Type B pancreatic cell (in vitro differentiated cells): ENCODE measurements at places on chromosomes 3 and 15. TPM values are rescaled to one million over a fixed set of nuclear protein-coding genes. Genes with fewer than 3 reads are reported as not detected.

Gene DCBLD2
- total RNA-seq, result 29.2 and 51.2 TPM in 2 replicates

Gene GABRA5
- 0.67 and 3.1 TPM in 2 replicates for total RNA-seq

Gene PLSCR5
- total RNA-seq, result 0.24 TPM in 1 of 2 replicates, not detected in the other

Gene ITIH4
- total RNA-seq, result 4.1 and 14.0 TPM in 2 replicates

Gene RAP2B
- 16.5 and 33.1 TPM in 2 replicates for total RNA-seq

- peaks cover 6% of the 10 kb centered on the region for H3K36me3 ChIP-seq
- no peaks in the 10 kb centered on the region for H3K27me3 ChIP-seq
- no peak overlapping the region for H3K27ac ChIP-seq
Measured at GRCh38 chr3:71689291-71689690, 35.9 kb downstream of the EIF4E3 start.

DNA sequence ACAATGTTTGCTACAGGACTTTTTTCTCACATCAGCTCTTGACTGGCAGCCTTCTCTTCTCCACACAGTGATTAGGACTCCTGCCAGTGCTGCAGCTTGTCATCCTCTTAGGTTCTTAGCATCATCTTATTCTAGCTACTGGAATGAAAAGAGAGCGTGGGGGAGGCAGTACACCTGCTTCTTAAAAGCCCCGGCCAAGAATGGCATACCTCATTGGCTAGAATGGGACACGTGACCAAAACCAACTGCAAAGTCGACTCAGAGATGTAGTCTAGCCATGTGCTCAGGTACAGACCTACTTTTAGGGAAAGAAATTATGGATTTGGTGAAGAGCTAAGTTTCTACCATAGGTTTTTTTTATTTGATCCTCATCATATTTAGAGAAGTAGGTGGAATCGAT is 44.1 kb downstream of the RARB start:
- H3K36me3 ChIP-seq, result no peaks in the 10 kb centered on the region
- no peak for DNase-seq
- no peak overlapping the region for H3K27ac ChIP-seq
- H3K4me1 ChIP-seq, result peaks cover 54% of the 10 kb centered on the region
- no peaks in the 10 kb centered on the region for H3K27me3 ChIP-seq

- DNase-seq, result no peak
- no peak overlapping the region for H3K4me3 ChIP-seq
- H3K4me1 ChIP-seq, result peaks cover 8% of the 10 kb centered on the region
- H3K27ac ChIP-seq, result no peak overlapping the region
- no peaks in the 10 kb centered on the region for H3K36me3 ChIP-seq
Measured at GRCh38 chr3:126372413-126373145, 15.4 kb upstream of the KLF15 start.

GRCh38 chr15:92033314-92033713 is 179.8 kb downstream of the SLCO3A1 start:
- H3K36me3 ChIP-seq, result no peaks in the 10 kb centered on the region
- peaks cover 3% of the 10 kb centered on the region for H3K27me3 ChIP-seq

DNA sequence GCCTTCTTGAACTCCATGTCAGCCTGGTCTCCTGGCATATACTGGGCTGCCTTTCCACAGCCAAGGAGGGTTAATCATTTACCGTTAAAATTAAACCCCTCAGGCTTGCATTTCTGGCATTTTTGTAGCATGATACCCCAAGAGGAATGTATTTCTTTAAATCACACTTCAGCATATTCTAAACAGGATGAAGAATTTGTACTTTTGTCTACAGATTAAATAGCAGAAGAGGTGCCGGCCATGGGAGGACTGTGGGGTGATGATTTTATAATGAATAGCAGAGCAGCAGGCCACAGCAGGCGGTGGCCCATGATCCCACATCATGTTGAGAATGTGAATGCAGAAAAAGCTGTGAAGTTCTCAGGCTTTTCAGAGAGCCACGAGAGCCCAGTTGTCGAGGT is 90.2 kb downstream of the ARNT2 start:
- H3K36me3 ChIP-seq, result peaks cover 15% of the 10 kb centered on the region
- no peak for DNase-seq
- peak overlapping the region; percentile 4 for H3K27ac ChIP-seq
- peaks cover 25% of the 10 kb centered on the region for H3K4me1 ChIP-seq

- no peak overlapping the region for H3K4me3 ChIP-seq
- no peak for DNase-seq
- peaks cover 3% of the 10 kb centered on the region for H3K36me3 ChIP-seq
- H3K4me1 ChIP-seq, result peaks cover 40% of the 10 kb centered on the region
Measured at GRCh38 chr3:188345223-188345622, 191.3 kb downstream of the LPP start.

- H3K36me3 ChIP-seq, result peaks cover 19% of the 10 kb centered on the region
- no peaks in the 10 kb centered on the region for H3K27me3 ChIP-seq
- no peak overlapping the region for H3K4me3 ChIP-seq
- peaks cover 17% of the 10 kb centered on the region for H3K4me1 ChIP-seq
Measured at GRCh38 chr15:79858469-79858868, 38.3 kb downstream of the MTHFS start.

DNA sequence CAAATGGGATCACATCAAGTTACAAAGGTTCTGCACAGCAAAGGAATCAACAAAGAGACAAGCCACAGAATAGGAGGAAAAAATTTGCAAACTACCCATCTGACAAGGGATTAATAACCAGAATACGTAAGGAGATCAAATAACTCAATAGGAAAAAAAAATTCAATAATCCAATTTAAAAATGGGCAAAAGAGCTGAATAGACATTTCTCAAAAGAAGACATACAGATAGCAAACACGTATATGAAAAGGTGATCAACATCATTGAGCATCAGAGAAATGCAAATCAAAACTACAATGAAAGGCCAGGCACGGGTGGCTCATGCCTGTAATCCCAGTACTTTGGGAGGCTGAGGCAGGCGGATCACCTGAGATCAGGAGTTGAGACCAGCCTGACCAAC is 23.5 kb upstream of the CPEB1 start:
- DNase-seq, result no peak
- no peak overlapping the region for H3K27ac ChIP-seq
- no peaks in the 10 kb centered on the region for H3K36me3 ChIP-seq
- H3K27me3 ChIP-seq, result peaks cover 21% of the 10 kb centered on the region

- H3K27ac ChIP-seq, result peak overlapping the region; percentile 44
- H3K4me3 ChIP-seq, result peak overlapping the region; percentile 93
- H3K4me1 ChIP-seq, result peaks cover 55% of the 10 kb centered on the region
- no peak for DNase-seq
- H3K27me3 ChIP-seq, result peaks cover 21% of the 10 kb centered on the region
Measured at GRCh38 chr3:73622091-73622805, 2.5 kb downstream of the PDZRN3 start.

- peaks cover 24% of the 10 kb centered on the region for H3K4me1 ChIP-seq
- no peak overlapping the region for H3K27ac ChIP-seq
- no peaks in the 10 kb centered on the region for H3K27me3 ChIP-seq
- peaks cover 10% of the 10 kb centered on the region for H3K36me3 ChIP-seq
Measured at GRCh38 chr3:195263193-195263924, 7.6 kb downstream of the XXYLT1 start.

DNA sequence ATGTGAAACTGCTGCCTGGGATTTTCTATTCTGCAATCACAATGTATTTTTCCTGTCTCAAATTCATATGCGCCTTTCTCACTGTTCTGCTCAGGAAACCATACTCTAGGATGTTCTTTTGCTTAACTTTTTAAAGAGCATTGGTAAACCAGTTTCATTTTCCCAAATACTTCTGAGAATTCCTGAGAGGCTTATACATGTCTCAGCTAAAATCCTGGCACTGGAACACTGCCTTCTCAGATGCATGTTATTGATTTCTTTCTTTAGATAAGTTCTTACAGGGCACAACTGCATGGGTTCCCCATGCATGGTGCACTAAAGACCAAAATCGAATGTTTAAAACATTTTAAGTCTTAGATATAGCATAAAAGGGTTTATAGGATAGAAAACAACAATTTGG is 178.3 kb upstream of the PLSCR5 start:
- H3K4me1 ChIP-seq, result no peaks in the 10 kb centered on the region
- H3K27me3 ChIP-seq, result peaks cover 2% of the 10 kb centered on the region
- no peak for DNase-seq
- no peak overlapping the region for H3K27ac ChIP-seq
- H3K4me3 ChIP-seq, result no peak overlapping the region
- H3K36me3 ChIP-seq, result no peaks in the 10 kb centered on the region

- DNase-seq, result no peak
- H3K4me1 ChIP-seq, result peaks cover 21% of the 10 kb centered on the region
- H3K27ac ChIP-seq, result peak overlapping the region; percentile 66
- H3K4me3 ChIP-seq, result peak overlapping the region; percentile 9
Measured at GRCh38 chr15:82535566-82536408, 4.5 kb downstream of the RPS17 start.

DNA sequence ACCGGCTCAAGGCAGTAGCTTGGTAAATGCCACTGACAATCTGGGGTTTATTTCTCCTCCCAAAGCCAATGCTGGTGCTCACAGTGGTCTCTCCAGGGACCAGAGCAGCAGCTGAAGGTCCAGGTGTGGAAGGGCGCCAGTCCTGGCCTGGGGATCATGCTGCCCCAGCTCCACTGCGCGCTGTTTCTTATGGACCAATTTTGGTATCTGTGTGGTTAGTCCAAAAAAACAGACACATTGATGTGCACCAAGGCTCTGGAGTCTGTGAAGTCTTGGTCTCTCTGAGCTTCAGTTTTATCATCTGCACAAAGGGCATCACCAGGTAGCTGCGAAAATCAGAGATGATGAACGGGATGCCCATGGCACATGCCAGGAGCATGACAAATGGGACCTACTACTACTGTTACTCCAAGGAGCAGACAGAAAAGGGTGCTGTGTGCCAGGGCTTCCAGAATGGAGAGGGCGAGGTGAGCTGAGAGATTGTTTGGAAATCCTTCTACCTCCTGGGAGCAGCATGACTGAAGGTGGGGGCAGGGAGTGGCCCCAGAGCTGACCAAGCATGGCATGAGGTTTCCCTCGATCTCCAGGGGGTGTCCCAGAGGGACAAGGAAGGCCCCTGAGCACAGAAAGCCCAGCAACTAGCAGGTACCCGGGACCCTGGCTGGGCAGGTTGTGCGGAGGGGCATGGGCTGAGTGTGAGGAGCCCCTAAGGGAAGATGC is 134.3 kb upstream of the PRR20G start:
- peaks cover 15% of the 10 kb centered on the region for H3K4me1 ChIP-seq
- DNase-seq, result no peak
- no peak overlapping the region for H3K27ac ChIP-seq
- no peak overlapping the region for H3K4me3 ChIP-seq
- no peaks in the 10 kb centered on the region for H3K36me3 ChIP-seq

DNA sequence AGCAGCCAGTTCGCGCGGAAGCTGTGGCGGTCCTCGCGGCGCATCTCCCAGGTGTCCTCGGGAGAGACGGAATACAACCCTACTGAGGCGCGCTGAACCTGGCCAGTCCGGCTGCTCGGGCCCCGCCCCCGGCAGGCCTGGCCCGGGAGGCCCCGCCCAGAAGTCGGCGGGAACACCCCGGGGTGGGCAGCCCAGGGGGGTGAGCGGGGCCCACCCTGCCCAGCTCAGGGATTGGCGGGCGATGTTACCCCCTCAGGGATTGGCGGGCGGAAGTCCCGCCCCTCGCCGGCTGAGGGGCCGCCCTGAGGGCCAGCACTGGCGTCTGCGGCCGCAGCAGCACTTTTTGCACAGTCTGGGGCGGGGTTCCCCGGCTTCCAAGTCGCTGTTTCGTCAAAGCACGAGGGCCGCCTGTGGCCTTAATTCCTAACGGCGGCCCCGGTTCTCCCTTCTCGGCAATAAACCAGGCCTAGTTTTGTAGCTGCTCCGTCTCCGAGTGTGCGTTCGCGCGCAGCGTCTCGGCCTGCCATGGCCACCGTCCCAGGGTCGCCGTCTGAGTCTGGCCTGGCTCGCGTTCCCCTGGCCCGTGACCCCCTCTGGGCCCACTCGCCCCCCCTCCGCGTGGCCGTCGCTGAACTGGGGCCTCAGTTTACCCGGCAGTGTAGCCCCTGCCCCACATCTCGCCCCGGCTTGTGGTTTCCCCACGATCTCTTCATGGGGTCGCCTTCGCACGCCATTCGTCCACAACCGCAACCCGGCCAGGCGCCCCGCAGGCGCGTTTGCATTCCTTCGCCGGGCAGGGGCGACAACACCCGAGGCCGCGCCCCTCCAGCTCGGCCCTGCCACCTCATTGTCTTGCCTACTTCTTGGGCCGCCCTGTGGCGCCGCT is 30.0 kb downstream of the NBEAL2 start:
- H3K4me3 ChIP-seq, result peak overlapping the region; percentile 82
- H3K27ac ChIP-seq, result peak overlapping the region; percentile 93
- peak; percentile 93 for DNase-seq
- no peaks in the 10 kb centered on the region for H3K27me3 ChIP-seq

GRCh38 chr15:87369269-87369668 is 887.3 kb downstream of the NTRK3 start:
- no peak overlapping the region for H3K27ac ChIP-seq
- H3K36me3 ChIP-seq, result no peaks in the 10 kb centered on the region
- H3K4me1 ChIP-seq, result no peaks in the 10 kb centered on the region
- H3K4me3 ChIP-seq, result no peak overlapping the region

DNA sequence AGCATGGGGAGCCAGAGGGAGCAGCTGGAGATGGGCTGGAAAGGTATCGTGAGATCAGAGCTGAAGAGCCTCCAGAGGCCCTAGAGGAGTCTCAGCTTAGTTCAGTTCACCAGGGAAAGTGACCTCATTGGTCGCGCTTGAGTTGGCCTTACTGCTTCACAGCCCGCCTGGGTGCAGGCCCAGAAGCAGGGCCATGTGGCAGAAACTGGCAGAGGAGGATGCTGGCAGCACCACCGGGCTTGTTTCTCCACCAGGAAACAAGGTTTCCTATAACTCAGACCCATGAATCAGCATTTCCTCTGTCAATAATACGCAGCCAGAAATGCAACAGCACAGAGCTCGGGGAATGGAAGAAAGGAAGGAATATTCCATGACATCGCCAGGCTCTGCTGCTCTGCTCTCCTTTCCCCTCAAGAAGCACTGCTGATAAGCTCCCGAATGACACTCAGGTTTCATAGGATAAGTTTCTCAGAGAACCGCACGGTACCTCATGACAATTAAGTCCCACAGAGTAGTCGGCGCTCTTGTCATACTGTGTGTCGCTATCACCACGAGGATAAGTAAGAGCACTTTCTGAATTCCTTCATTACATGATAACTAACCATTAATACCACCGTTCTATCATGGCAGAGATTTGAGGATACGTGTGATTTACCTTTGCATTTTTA is 147.1 kb upstream of the LPP start:
- peaks cover 3% of the 10 kb centered on the region for H3K36me3 ChIP-seq
- H3K4me3 ChIP-seq, result no peak overlapping the region
- DNase-seq, result no peak
- H3K4me1 ChIP-seq, result peaks cover 19% of the 10 kb centered on the region

GRCh38 chr3:8001307-8001706 is 500.3 kb upstream of the LMCD1 start:
- no peaks in the 10 kb centered on the region for H3K36me3 ChIP-seq
- no peak overlapping the region for H3K4me3 ChIP-seq
- peaks cover 18% of the 10 kb centered on the region for H3K4me1 ChIP-seq
- peaks cover 6% of the 10 kb centered on the region for H3K27me3 ChIP-seq

- H3K27ac ChIP-seq, result no peak overlapping the region
- no peaks in the 10 kb centered on the region for H3K36me3 ChIP-seq
- no peak for DNase-seq
- H3K4me1 ChIP-seq, result peaks cover 10% of the 10 kb centered on the region
- no peak overlapping the region for H3K4me3 ChIP-seq
Measured at GRCh38 chr15:77836906-77837648, 204.4 kb upstream of the LINGO1 start.

- H3K4me3 ChIP-seq, result no peak overlapping the region
- no peak for DNase-seq
- H3K27ac ChIP-seq, result no peak overlapping the region
- H3K36me3 ChIP-seq, result peaks cover 4% of the 10 kb centered on the region
Measured at GRCh38 chr15:81897057-81897677, 148.7 kb downstream of the MEX3B start.

GRCh38 chr15:64740311-64741170 is 34.8 kb downstream of the RBPMS2 start:
- peaks cover 6% of the 10 kb centered on the region for H3K4me1 ChIP-seq
- H3K27me3 ChIP-seq, result no peaks in the 10 kb centered on the region
- no peak overlapping the region for H3K4me3 ChIP-seq
- H3K36me3 ChIP-seq, result no peaks in the 10 kb centered on the region
- no peak overlapping the region for H3K27ac ChIP-seq
- no peak for DNase-seq
